ENCODE measurements at places on chromosomes 12 and 14.
A peak's percentile ranks its signal among the peaks of the same experiment; 100 is the strongest.

DNA sequence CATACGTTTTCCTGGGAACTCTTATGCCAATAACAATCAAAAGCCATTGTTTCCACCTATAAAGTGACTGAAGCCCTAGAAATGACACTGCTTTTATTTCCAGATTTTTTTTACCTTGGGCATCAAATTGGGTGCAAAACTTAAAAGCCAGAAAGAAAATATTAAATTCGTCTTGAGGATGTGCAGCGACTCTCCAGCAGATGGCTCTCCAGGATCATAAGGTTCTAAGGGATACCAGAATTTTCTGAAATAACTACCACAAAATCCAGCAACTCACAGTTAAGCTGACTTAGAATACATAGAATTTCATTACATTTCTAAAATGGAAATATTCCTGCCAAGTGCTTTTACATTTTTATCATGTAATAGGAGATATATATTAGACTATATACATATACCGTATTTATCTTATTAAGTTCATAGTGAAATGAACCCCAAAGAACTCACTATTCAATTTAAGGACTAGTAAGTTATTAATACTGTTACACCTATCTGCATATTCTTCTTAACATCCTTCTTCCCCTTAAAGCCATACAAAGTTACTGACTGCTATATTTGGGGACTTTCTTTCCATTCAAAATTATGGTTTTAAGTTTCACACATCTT, 44.0 kb downstream of the ARMH4 start:
- no peak for DNase-seq

DNA sequence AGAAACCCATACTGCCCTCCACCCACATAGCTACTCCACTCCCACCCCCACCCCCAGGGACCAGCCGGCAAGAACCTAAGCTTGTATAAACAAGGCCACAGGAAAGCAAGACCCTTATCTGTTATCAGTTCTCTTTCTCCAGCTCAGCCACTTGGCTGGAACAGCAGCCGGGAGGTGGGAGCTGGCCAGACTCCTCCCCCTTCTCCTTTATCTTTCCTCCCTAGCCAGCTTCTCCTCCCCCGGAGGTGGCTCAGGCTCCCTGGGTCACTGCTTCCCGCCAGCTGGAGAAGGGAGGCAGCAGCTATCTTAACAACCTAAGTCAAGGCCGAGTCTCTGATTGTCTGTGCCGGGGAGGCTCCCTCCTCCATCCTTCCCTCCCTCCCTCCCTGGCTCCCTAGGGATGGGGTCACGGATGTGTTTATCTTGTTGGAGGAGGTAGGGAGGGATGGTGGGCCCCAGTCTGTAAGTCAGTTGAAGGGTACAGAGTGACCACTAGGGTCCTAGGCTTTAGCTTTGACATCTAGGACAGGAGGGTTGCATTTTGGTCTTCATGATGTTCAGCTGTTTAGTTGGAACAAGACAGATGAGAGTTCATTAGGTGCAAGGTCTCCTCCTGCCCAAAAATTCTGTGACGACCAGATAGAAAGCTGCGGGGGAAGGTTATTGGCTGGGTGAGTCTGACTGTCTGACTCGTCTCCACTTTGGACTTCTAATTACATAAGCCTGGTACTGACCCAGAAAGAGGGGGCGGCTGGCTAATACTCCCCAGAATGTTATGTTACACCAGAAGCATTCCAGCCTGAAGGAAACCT, 29.7 kb downstream of the ZFP36L1 start:
- no peak for DNase-seq

DNA sequence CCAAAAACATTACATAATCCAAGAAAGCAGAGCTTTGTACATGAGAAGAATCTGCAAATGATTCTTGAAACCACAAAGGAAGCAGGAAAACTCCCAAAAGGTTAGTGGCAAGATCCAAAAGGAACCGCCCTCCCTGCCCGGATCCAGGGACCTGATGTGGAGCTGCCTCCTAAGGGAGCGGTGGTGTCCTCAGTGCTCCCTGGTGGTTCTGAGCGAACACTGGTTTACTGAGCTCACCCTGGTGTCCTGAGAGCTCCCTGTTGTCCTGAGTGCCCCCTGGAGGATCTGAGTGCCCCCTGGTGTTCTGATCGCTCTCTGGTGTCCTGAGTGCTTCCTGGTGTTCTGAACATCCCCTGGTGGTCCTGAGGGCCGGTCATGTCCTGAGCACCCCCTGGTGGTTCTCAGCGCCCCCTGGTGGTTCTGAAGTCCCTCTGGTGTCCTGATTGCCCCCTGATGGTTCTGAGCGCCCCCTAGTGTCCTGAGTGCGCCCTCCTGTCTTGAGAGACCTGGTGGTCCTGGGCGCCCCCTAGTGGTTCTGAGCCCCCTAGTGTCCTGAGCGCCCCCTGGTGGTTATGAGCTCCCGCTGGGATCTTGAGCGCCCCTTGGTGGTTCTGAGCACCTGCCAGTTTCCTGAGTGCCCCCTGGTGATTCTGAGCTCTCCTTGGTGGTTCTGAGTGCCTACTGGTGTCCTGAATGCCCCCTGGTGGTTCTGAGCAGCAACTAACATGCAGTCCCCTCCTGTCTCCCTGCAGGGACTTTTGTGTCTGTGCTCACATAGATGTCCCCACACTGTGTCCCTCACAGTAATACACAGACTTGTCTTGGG, 891.1 kb downstream of the TMEM121 start:
- peak; percentile 62 for DNase-seq

GRCh38 chr14:102645746-102646440, 53.4 kb downstream of the RCOR1 start:
- DNase-seq = no peak

DNA sequence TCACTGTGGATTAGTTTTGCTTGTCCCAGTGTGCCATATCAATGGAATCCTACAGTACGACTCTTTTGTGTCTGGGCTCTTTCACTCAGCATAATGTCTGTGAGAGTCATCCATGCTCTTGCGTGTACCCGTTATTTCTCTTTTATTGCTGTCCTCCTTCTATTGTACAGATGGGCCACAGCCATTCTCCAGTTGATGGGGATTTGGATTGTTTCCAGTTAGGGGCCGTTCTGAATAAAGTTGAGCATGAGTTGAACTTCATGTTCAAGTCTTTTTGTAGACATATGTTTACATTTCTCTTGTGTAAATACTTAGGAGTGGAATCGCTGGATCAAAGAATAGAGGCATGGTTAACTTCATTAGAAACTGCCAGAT, 38.3 kb downstream of the MYO1H start:
- DNase-seq = no peak

- no peak for DNase-seq
Measured at GRCh38 chr12:16348435-16349130, 1.1 kb downstream of the MGST1 start.

DNA sequence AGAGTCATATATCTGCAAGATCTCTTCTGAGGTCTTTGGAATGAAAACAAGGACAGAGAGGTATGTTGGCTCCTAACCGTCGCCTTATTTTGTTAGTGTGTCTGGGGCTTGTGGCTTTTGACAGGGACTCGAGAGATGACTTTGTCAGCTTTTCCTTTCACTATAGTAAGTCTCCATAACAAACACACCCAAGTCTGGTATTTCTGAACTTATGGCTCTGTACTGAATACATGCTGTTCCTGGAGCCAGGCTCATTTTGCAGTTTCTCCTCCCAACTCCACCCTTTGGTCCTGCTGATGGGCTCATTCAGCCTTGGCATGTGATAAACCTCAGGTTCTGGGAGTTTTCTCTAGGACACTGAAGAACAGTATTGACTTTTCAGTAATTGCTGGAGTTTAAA, 27.7 kb upstream of the TMED10 start:
- DNase-seq = no peak

DNA sequence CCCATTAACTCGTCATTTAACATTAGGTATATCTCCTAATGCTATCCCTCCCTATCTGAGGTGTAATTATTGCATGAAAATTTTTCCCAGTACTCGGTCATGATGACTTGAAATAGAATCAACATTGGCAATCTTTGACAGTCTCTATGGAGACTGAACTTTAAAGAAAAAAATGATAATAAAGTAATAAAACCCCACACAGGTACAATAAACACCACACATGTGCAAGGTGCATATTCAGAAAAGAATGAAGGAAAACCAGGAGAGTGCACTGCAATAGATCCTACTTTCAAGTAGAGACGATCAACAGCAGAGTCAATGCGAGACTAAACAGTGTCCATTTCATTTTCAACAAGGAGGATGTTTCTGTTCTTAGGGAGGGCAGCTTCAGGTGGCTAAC, 1253.8 kb upstream of the TMEM132C start:
- DNase-seq = no peak

DNA sequence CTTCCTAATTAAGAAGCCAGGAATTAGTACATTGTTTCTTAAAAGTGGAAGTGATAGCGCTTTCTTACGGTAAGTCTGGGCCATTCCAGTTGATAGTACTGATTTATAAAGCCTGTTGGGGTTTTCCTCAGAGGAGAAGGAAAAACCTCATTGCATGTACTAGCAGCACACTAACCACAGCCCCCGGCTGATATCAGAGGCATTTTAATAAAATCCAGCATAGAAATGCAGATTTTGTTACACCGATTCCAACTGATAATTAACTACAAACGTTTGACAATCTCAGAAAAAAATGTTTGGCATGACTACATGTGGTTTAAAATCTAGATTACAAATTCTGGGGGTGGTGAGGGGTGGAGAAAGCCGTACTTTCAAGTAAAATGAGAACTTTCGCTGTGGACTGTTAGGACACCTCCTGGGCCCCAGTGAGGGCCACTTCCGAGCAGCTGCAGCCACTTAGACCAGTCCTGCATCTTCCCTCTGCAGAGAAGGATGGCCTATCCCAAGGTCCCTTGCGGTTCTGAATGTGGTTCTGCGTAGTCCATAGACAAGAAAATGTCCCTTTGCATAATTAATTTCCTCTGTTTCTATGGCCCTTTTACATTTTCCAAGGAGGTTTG, 374.4 kb downstream of the NUAK1 start:
- no peak for DNase-seq

GRCh38 chr14:56136571-56137452, 18.6 kb downstream of the PELI2 start:
- no peak for DNase-seq

GRCh38 chr14:98819867-98820206, 452.2 kb downstream of the BCL11B start:
- DNase-seq = no peak

- DNase-seq = peak; percentile 18
Measured at GRCh38 chr12:46371718-46372543, 642 bp downstream of the SLC38A2 start.

DNA sequence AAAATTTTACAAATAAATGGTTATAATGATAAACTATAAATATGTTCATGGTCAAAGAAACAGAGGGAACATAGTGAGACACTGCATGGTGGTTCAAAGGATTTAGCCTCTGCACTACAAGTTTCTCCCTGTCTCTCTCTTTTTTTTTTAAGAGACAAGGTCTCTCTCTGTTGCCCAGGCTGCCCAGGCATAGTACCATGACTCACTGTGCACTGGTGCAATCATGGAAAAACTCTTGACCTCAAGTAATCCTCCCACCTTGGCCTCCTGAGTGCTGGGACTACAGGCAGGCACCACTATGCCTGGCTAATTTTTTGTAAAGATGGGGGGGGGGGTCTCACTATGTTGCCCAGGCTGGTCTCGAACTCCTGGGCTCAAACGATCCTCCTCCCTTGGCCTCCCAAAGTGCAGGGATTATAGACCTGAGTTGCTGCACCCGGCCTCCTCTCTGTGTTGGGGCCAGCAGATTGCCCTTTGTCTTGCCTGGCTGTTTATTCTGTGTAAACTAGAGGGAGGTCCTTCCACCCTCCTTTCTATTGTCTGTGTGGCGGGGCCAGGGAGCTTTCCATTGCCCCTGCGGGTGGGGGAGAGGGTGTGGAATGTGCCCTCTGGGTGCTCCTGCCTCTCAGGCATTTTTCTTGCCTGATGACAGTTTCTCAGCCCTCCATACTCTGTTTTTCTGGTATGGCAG, 22.1 kb downstream of the MTHFD1 start:
- no peak for DNase-seq

DNA sequence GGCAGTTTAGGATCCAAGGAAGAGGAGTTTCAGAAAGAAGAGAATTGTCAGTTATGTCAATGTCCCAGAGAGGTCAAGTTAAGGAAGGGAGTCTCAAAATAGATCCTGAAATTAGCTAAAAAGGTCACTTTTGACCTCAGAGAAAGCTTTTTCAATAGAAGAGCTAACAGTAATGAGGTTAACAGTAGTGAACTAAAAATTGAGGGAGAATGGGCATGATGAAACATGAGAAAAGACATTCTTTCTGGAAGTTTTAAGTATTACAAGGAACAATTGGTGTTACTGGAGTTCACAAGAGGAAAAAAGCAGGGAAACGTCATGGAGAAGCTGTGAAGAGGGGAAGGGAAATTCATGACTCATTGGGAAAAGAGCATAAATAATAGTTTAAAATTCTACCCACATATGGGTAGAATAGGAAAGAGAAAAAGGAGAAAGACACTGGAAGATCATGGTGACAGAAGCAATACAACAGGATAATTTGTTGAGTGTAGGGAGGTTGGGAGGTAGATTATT, 381.2 kb upstream of the FAR2 start:
- no peak for DNase-seq

DNA sequence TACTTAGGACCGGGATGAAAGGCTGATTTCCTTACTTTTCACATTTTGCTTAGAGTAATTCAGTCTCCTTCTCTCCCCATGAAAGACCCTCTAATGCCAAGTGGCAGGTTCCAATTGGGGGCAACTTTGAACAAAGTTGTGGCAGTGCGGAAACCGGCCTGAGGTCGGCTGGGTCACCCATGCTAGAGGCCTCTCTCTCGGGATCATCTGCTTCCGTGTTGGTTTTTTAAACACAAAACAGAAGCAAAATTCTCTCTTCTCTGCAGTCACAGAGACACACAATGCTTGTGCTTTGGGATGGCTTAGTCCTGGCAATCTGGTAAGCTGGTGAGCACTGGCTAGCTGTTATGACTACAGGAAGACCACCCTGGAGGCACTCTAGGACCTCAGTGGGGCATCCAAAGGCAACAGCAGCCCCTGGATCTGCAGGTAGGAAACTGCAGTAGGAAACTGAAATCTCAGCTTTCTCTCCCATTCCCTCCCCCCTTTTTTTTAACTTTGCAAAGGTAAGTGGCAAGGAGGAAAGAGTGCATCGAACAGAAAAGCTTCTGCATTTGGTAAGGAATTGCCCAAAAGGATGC, 102.1 kb downstream of the BCL11B start:
- no peak for DNase-seq

DNA sequence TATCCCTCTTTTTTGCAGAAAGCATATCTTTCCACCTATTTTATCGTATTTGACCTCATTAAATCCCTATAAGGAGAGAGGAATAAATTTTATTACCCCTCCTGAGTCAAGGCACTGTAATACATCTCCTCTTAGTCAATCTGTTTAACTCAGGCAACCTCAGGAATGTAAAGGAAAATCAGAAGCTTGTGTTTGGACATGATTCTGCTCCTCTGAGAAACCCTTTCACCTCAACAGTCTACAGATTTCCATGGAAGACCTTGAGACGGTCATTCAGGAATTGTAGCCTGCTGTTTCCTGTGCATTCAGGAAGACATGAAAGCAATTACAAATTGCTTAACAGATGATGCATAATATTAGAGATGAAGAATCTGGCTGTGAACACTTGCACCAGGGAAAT, 360.8 kb downstream of the PAWR start:
- DNase-seq = no peak

GRCh38 chr14:64823305-64823861, 56.3 kb downstream of the SPTB start:
- DNase-seq = peak; percentile 32

Data from stimulated activated CD8-positive, alpha-beta memory T cell treated with anti-CD3 and anti-CD28 coated beads, Interleukin-15, amount 100 ng/mL, for 4 hours (primary cell).